Fibroblast of lung (primary cell): ENCODE measurements at places on chromosomes 6 and 20. TPM values are rescaled to one million over a fixed set of nuclear protein-coding genes. Genes with fewer than 3 reads are reported as not detected.

GRCh38 chr6:109471105-109471810, 11.8 kb downstream of the ZBTB24 start:
- H3K27me3 ChIP-seq = no peaks in the 10 kb centered on the region
- H3K4me1 ChIP-seq = no peaks in the 10 kb centered on the region
- H3K27ac ChIP-seq = no peak overlapping the region

- DNase-seq = no peak
- no peaks in the 10 kb centered on the region for H3K27me3 ChIP-seq
- no peak overlapping the region for H3K27ac ChIP-seq
- H3K4me3 ChIP-seq = no peak overlapping the region
Measured at GRCh38 chr20:52864916-52865605, 107.1 kb upstream of the TSHZ2 start.

Gene GSTA4
- 44.9 and 54.0 TPM in 2 replicates for total RNA-seq

Gene GJA1
- 154 and 209 TPM in 2 replicates for total RNA-seq

Gene SIRPD
- total RNA-seq = not detected in 2 replicates

Gene BTN1A1
- total RNA-seq = not detected in 2 replicates

GRCh38 chr20:44703183-44703925, 11.8 kb upstream of the CCN5 start:
- no peaks in the 10 kb centered on the region for H3K36me3 ChIP-seq
- DNase-seq = no peak
- H3K27me3 ChIP-seq = peaks cover 2% of the 10 kb centered on the region
- peaks cover 34% of the 10 kb centered on the region for H3K4me1 ChIP-seq
- H3K4me3 ChIP-seq = no peak overlapping the region
- peak overlapping the region; percentile 49 for H3K27ac ChIP-seq

GRCh38 chr20:57451795-57452661, 60.8 kb downstream of the RBM38 start:
- H3K4me1 ChIP-seq = no peaks in the 10 kb centered on the region
- DNase-seq = no peak
- H3K27me3 ChIP-seq = no peaks in the 10 kb centered on the region
- H3K27ac ChIP-seq = no peak overlapping the region
